ENCODE measurements at places on chromosomes 3 and 15.

GRCh38 chr15:26182441-26182840 lies 319.3 kb upstream of the ATP10A start:
- no peak for DNase-seq

DNA sequence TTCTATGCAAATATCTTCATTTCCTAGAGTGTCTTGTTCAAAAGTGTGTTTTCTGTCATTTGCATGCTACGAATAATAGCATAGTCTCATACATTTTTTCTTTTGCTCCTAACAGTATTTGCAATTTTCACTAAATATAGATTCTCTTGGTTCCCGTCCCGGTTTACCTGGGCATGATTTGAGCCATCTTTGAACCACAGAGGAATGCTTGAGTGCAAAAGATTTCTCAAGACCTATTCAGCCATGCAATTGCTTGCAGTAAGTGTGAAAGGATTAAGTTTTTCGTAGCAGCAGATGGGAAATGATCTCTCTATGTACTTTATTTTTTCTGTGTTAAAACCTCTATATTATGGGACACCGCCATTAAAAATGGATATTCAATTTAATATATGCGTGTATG lies 733.0 kb downstream of the ZPLD1 start:
- no peak for DNase-seq

DNA sequence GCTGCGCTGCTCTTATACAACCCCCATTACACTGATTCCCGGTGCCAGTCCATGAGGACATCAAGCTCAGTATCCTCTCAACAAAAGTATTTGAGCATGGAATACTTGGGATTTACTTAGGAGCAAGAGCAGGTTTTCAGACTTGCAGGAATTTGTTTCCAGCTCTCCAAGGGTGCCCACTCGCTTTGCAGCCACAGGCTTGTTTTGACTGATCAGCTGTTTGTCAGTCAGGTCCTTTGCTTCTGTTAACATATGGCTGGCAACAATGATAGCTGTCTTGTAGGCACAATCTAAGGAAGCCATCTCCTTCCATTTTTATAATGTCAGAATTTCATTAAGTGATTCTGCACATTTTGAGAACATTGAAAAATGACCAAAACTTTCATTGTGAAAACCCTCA lies 38.2 kb upstream of the MCF2L2 start:
- DNase-seq, result no peak

DNA sequence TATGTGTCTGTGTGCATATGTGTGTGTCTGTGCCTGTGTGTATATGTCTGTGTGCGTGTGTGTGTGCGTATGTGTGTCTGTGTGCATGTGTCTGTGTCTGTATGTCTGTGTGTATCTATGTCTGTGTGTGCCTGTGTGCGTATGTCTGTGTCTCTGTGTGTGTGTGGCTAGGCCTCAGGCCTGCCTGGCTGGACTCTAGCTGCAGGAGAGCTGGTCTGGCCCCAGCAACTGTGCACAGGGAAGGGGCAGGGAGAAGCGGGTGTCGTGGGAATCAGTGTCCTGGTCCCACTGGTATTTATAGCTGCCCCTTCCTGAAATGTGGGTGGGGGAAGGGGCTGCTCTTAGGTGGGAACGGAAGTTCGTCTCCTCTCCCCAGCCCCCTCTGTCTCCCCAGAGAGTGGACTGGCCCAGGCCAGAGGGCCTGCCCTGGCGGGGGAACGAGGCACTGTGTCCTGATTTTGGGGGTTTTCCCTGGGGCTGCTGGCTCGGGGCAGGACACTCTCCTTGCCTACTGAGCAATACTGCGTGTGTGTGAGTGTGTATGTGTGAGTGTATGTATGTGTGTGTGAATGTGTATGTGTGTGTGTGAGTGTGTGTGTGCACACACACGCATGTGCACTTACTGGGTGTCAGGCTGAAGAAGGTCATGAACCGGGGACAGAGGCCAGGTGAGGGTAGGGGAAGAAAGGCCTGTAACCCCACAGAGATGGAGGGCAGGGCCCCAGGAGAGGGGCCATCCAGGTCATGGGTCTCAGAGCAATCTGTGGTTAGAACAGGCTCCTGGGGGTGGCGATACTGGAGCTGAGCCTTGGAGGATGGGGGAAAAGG lies 6.6 kb downstream of the CSPG4 start:
- no peak for DNase-seq

GRCh38 chr15:37040072-37040742 lies 60.1 kb downstream of the MEIS2 start:
- no peak for DNase-seq

- no peak for DNase-seq
Observed at GRCh38 chr3:127585813-127586413, 4.6 kb downstream of the TPRA1 start.

GRCh38 chr15:30990036-30990435 lies 1.4 kb downstream of the MTMR10 start:
- no peak for DNase-seq

GRCh38 chr3:73215281-73215680 lies 153.8 kb downstream of the EBLN2 start:
- DNase-seq, result no peak
